ENCODE measurements at places on chromosomes 16 and 17.

DNA sequence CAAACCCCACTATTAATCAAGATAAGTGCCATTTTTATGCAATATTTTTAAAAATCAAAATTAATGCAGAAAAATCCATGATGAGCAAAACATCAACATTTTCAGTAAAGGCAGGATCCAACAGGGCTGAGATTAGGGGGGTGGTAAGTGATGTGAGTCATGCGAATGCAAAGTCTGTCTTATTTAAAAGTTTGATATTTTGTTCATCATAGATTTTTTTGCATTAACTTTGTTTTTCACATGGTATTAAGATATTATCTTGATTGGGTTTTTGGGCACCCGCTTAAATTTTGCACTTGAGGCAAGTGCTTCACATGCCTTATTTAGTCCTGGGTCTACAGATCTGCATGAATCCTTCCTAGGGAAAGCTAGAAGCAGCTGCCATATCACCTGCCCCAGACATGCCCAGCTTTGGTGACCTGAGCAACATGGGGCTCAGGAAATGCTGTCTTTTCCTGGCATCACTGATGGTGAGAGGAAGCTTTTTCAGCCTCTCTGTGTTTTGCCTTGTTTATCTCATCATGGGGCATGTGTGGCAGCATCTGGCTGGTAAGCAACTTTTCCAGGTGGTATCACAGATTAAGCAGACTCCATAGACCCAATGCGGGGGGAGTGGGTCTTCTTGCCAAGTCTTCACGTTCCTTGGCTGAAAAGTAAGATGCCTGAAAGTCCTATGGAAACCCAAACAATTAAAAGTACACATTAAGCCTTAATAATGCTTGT is 57.6 kb upstream of the NFAT5 start:
- DNase-seq = no peak

DNA sequence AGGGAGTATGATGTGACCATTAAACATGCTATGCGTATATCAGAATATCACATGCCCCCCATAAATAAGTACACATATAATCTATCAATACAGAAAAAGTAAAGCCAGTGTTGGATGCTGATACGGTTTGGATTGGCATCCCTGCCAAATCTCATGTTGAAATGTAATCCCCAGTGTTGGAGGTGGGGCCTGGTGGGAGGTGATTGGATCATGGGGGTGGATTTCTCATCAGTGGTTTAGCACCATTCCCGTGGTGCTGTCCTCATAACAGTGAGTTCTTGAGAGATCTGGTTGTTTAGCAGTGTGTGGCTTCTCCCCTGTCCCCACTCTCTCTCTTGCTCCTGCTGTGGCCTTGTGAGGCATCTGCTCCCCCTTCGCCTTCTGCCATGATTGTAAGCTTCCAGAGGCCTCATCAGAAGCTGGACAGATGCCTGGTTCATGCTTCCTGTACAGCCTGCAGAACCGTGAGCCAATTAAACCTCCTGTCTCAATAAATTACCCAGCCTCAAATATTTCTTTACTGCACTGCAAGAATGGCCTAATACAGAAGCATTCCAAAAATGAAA is 88.9 kb downstream of the AATF start:
- DNase-seq = no peak

GRCh38 chr17:43801844-43802243 is 21.6 kb downstream of the CFAP97D1 start:
- DNase-seq = no peak

GRCh38 chr16:85416228-85417109 is 196.7 kb upstream of the GSE1 start:
- DNase-seq = peak; percentile 80

GRCh38 chr16:47905771-47906170 is 250.0 kb downstream of the ABCC12 start:
- no peak for DNase-seq

GRCh38 chr16:28873543-28874201 is 4.6 kb upstream of the ATP2A1 start:
- peak; percentile 70 for DNase-seq

- no peak for DNase-seq
Measured at GRCh38 chr17:82493226-82493781, 26.2 kb upstream of the FOXK2 start.

- no peak for DNase-seq
Measured at GRCh38 chr17:4747847-4748246, 8.1 kb upstream of the CXCL16 start.

GRCh38 chr16:79805621-79806020 is 205.1 kb upstream of the MAF start:
- DNase-seq = no peak

DNA sequence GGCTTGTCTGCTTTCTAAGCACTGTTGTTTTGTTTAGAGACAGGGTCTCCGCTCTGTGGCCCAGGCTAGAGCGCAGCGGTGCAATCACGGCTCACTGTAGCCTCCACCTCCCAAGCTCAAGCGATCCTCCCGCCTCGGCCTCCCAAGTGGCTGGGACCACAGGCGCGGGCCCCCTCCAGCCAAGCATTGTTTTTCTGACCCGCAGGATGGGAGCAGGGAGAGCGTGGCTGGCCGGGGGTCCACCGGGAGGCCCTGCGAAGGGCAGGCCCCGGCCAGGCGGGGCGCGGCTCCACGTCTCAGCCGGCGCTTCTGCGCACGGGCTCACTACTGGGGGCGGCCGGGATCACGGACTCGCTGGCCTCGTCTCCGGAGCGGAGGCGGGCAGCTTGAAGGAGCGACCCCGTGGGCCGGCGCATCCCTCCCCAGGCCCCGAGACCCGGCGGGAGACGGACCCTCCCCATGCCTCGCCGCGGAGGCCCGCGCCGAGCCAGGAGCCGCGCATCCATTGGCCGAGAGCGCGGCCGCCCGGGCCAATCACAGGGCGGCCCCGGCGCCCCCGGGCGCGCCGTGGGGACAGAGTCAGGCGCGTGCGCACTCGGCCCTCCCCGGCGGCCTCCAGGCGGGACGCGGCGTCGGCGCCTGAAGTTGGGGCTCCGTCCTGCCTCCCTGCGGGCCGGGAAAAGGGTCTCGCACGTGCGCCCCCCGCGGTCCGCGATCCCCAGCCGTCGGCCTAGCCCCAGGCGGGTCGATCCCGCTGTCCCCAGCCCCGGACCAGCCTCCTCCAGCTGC is 24.9 kb downstream of the ACTG1 start:
- peak; percentile 82 for DNase-seq

DNA sequence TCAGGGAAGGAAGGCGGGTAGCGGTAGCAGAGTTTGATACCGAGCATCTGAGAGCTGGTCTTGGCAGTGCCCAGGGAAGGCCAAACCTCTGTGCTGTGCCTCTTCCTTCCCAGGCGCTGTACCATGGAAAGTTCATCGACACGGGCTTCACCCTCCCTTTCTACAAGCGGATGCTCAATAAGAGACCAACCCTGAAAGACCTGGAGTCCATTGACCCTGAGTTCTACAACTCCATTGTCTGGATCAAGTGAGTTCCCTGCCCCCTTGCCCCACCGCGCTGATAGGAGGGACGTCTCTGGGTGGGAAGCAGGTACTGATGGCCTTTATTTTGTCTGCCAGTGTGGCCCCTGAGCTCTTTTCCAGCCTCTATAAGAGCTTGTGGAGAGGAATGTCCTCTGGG is 15.4 kb upstream of the CLEC18A start:
- DNase-seq = no peak

DNA sequence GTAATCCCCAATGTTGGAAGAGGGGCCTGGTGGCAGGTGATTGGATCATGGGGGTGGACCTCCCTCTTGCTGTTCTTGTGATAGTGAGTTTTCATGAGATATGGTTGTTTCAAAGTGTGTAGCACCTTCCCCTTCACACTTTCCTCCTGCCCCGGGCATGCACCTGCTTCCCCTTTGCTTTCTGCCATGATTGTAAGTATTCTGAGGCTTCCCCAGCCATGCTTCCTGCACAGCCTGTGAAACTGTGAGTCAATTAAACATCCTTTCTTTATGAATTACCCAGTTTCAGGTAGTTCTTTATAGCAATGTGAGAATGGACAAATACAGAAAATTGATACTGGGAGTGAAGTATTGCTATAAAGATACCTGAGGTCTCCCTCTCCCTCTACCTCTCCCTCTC is 29.4 kb downstream of the RNF112 start:
- DNase-seq = no peak

- DNase-seq = no peak
Measured at GRCh38 chr17:77061669-77062068, 79.1 kb upstream of the SEC14L1 start.

DNA sequence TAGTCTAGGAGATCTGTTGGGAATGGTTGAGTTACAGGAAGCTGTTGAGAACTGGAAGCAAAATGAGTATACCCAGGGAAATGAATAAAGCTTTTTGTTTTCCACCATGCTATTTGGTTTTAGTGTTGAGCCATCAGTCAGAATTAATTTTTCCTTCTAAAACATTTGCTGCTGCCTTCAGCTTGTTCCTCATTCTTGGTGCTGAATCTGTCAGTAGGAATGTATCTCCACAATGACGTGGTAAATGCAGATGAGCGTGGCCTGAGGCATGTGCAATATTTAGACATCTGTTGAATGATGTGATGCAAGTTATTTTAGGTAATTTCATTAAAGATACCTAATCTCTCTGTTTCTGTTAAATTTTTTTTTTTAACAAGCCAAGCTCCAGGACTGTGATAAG is 10.9 kb downstream of the HAPSTR1 start:
- DNase-seq = no peak

- no peak for DNase-seq
Measured at GRCh38 chr16:24773771-24774427, 44.4 kb downstream of the TNRC6A start.

DNA sequence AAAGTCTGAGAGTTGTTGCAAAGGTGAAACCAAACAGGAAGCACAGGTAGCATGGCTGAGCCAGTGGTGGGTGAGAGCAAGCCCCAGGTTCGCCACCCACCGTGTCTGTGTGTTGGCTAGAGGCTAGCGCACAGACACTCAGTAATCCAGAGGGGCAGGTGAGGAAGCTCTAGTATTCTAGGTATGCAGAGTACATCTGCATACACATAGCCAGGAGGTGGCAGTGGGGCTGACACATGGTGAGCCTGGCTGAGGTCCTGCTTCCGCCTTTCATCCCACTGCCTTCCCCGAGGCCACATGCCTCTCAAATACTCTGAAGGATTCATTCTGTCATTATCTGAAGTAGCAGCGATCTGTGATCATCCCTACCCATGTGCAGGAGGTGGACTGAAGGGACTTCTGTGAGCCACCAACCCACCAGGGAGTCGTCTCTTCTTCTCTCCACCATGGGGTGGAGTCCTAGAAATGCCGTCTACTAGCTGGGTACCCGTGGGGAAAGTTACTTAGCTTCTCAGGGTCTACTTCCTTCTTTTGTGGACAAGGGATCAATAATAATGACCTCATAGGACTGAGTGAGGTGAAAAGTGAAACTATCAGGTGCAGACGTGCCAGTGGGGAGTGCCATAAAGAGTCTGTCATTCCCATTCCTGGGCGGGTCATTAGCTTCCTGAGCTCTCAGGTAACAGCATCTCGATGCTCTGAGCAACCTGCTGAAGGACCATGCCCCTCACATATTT is 36.0 kb upstream of the ICAM2 start:
- no peak for DNase-seq

DNA sequence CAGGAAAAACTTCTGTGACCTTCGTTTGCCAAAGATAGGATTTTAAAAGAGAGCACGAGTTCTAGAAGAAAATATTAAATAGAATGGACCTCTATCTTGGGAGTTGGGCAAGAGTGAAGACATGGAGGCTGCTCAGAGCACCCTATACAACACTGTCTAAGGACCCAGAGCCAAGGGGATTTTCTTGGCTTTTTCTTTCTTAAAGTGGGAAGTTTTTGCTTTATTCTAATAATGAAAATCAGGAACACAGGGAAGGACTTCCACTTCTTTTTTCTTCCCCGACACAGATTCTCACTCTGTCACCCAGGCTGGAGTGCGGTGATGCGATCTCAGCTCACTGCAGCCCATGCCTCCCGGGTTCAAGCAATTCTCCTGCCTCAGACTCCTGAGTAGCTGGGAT is 94.1 kb downstream of the ZNF778 start:
- DNase-seq = no peak

DNA sequence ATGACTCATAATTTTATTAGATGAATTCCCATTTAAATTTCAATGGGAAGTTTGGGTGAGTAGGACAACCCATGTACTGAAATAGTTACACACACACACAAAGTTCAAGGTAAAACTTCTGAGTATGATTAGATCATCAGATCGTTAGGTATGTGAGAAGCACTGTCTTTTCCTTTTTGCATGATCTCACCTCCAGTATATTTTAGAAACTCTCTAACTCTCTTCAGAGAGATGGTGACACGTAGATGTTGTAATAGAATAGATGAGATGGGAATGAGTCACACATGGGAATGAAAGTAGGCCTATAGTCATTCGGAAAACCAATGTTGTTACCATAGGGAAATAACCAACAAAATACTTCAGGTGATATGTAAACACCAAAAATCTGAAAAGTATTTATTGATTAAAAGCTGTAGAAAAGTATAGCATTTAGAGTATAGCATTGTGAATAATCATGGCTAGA is 22.2 kb downstream of the KRT23 start:
- DNase-seq = no peak

DNA sequence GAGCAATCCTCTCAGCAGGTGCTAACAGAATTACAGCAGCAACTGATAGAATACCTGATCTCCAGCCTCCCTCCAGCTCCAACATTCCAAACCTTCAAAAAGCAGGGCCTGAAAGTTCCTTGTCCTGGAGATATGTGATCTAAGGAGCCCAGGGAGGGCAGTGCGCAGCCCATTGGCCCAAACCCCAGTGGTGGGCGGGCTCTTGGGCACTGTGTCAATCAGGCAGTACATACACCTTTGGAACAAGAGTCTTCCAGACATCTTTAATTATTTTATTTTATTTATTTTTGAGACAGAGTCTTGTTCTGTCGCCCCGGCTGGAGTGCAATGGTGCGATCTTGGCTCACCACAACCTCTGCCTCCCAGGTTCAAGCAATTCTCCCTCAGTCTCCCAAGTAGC is 24.2 kb downstream of the SLC12A3 start:
- no peak for DNase-seq

- peak; percentile 69 for DNase-seq
Measured at GRCh38 chr16:50265260-50265659, 1.1 kb upstream of the ADCY7 start.

- peak; percentile 94 for DNase-seq
Measured at GRCh38 chr16:50841081-50841886, 99.4 kb downstream of the CYLD start.

DNA sequence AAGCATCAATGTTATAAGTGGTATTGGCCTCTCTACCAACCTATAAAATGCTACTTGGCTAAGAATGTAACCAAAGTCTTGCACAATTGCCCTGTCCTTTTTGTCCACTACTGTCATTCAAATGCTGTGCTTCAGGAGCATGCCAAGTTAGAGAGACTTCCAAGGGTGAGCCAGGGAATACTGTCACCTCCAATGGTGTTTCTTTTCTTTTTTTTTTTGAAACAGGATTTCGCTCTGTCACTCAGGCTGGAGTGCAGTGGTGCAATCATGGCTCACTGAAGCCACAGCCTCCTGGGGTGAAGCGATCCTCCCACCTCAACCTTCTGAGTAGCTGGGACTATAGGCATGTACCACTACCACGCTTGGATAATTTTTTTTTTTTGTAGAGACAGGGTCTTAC is 43.7 kb upstream of the ERN1 start:
- DNase-seq = no peak

GRCh38 chr17:55673743-55674506 is 48.7 kb downstream of the TMEM100 start:
- DNase-seq = no peak

GRCh38 chr17:16378636-16379282 is 2.1 kb upstream of the UBB start:
- DNase-seq = peak; percentile 56

All from erythroblast (primary cell).